Stimulated activated CD4-positive, alpha-beta T cell treated with anti-CD3 and anti-CD28 coated beads, Interleukin-12 subunit alpha, Interleukin-12 subunit beta, amount 100 ng/mL, for 48 hours (primary cell): ENCODE measurements at places on chromosomes 6 and 20.

DNA sequence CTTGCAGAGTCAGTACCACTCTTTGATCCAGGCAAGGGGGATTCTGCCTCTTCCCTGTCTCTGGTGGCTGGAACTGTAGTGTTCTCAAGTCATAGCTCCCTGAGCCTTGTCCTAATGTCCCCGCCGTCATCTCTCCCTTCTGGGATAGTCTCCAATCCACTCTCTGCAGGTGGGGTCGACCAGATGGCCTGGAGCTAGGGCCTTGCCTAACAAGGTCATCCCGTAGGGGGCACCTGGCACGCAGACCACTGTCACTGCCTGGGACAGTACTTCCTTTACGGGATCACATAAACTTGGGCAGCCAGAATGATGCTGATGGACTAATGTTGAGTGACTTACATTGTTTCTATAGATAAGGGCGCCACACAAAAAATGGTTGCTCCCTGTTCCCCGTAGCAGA is 118.9 kb upstream of the SLC22A23 start:
- DNase-seq: no peak

DNA sequence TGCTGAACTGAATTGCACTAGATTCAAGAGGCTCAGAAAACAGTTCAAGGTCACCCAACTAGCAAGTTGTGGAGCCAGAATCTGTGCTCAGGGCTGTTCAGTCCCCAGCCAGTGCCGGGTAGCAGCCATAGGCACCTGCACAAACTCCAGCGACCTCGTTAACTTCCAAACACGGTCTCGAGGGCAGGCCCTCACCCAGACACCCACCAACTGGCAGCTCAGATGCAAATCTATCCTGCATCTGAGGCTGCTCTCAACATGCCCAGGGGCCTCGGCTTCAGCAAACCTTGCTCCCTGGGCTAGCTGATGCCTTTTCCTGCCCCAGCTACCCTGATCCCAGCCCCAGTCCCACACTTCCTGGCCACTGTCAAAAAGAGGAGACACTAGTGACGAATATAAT is 3.7 kb downstream of the JPH2 start:
- DNase-seq: no peak

DNA sequence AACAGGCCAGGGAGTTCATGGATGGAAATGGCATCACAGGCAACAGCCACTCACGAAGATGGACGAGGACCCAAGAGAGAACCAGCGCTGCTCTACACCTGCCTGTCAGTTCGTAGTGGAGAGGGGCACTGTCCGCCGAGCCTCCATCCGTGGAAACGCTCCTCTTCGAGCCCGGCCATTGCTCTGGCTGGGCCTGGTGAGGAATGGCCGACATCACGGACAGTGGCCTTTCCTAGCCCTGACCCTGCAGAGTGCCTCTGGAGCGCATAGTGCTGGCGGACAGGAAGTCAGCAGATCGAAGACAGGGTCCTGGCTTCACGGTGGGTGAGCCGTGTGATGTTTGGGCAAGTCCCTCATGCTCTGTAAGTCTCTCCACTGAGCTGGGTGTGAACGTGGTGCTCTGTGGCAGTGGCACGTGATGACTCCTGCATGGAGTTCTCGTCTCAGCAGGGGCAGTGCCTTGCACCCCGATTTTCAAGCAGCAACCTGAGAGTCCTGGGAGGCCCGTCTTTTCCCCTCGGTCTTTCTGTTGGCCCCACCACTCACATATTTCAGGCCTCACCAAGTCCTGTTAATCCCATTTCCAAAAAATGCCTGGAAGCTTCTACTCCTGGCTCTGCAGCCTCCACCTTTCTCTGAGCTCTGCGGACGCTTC is 214.4 kb downstream of the ERMARD start:
- DNase-seq: no peak

DNA sequence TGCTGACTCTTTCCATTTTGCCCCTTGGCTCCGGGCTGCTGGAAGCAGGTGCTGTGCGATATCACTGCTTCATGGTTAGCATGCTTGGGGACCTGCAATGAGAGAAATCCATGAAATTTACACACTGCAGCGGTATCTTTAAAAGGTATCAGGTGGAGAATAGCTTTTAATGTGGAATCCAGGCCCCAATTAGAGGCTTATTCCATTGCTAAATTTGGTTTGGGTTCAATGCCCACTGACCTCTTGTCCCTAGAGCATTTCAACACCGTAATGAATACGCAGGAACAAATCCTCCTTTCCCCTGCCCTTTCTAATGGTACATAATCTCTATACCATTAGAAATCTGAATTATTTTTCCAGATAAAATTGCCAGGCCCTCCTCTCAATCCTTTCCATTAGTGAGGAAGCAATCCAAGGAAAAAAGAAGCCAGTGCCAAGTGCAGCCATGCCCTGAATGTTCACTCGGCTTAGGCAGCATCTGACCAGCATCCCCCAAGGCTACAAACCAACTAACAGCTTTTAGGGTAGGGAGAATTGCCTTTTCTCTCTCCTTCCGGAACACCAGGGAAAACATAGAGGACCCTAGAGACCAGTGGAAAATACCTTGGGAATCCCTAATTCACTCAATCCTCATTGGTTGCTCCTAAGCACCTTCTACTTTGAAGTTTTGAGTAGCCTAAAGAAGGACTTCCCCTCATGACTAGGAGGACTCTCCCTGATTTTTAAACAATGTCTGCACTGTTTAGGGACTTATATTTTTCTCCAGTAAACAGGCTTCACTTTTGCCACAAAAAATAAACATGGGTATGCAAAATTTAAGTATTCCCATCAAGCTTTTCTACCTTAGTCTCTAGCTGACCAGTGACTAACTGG is 143.1 kb downstream of the QRSL1 start:
- DNase-seq: no peak

DNA sequence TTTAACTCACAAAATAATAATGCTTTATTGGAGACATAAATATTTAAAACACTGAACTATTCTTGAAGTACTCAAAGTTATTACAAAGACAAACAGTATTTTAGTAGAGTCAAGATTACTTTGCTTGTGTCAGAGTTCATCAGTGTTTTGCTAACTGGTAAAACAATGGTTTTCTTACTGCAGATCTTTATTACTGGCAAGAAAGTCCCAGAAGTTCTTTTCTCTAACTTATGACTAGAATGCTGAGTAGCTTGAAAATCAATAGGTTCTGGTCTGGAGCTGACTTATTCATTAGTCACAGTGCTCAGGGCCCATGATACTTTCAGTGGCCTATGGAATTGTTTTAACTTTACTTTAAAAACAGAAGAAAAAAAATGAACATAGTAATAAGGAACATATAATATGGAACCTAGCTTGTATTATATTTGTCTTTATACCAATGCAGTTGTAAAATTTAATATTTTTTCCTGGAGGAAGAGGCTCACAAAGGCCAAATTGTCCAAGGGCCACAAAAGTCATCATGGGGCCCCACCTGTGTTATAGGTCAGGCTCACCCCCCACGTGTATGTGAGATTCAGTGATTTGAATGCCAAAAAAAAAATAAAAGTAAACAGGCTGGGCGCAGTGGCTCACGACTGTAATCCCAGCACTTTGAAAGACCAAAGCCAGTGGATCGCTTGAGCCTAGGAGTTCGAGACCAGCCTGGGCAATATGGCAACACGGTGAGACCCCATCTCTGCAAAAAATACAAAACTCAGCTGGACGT is 53.3 kb downstream of the PLEKHG1 start:
- no peak for DNase-seq

DNA sequence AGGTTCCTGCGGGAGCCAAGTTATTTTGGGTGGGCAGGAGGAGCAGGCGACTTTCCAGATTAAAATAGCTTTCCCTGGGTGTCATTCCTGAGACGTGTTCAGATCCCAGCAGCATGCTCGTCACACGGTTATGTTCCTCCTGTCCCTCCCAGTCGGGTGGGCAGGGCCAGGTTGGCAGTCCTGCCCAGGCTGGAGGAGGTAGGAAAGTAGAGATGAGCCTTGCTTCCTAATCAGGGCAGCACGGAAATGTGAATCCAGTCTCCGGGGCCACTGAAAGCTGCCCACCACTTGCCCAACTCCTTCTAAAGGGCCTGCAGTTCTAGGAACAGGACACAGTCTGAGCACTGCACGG is 137.0 kb downstream of the MRPL14 start:
- no peak for DNase-seq

DNA sequence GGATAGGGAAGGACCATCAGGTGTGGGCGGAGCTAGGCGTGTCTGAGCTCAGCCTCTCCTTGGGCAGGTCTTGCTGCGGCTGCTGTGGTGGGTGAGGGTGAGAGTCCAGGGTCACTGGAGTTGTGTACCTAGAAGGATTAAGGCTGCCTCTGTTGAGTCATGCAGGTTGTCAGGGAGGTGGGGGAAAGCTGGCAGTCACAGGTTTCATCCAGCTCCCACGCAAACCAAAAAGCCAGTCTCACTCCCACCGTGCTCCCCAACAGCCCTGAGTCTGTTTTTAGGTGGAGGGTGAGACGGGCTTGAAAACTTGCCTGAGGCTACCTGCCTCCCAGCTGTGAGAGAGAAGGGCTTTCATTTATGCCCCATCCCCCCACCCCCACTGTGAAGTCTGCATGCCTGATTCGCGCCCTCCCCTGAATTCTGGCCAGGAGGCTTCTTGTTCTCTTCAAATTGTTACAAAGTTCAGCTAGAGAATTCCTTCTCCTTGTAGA is 161.5 kb downstream of the MYLK4 start:
- DNase-seq: no peak
